Cerebellar nuclear complex (tissue), 1 donor: ENCODE measurements at places on chromosomes 13 and 19.

GRCh38 chr13:98782654-98783053 lies 30.2 kb upstream of the SLC15A1 start:
- no peak for DNase-seq

DNA sequence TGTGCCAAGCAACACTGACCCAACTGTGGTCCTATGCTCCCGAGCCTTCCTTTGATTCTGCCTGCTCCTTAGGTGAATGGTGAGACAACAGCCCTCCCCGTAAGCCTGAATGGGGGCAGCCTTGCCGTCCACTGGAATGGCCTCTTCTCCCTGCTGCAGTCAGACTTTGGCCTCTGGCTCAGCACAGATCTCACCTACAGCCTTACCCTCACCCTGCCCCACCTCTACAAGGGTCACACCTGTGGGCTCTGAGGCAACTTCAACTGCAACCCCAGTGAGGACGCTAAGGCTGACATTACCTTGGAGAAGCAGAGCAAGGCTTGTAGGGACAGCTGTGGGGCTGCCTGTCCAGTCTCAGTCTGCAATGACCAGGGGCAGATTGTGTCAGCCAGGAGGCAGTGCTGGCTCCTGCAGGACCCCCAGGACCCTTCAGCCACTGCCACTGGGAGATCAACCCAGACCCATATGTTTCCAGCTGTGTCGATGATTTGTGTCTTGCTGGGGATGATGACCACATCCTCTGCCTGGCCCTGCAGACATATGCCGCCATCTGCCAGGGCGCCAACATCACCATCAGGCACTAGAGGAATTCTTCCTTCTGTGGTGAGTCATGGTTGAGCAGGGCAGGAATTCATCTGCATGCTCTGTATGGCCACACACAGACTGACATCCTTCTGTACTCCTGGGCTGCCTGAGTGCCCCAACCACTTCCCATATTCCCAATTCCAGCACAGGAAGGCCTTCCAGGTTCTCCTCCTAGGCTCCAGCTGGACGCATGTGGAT lies 27.3 kb upstream of the FXYD3 start:
- DNase-seq: no peak

- no peak for DNase-seq
These were observed 463.7 kb upstream of the SLITRK5 start for GRCh38 chr13:87207280-87208003.

- no peak for DNase-seq
These were observed 11.8 kb upstream of the HMGB1 start for GRCh38 chr13:30477346-30478195.

DNA sequence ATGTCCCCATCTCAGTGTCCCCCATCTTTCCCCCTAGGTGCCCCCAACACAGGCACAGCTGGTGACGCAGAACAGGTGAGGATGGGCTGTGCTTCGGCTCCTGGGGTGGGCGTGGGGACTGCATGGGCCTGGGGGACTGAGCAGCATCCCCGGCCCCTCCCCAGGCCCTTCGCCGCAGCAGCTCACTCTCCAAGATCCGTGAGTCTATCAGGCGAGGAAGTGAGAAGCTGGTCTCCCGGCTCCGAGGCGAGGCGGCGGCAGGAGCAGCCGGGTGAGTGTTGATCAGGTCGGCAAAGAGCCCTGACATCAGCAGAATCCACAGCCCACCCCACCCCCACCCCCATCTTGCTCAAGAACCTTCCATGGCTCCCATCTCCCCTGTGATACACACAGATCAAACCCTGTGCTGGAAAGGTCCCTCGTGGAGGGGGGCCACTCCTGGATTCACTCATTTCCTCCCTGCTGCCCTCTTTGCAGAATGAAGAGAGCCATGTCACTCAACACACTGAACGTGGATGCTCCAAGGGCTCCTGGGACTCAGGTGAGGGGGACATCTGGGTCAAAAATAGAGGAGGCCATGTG lies 10.0 kb downstream of the KLC3 start:
- no peak for DNase-seq

DNA sequence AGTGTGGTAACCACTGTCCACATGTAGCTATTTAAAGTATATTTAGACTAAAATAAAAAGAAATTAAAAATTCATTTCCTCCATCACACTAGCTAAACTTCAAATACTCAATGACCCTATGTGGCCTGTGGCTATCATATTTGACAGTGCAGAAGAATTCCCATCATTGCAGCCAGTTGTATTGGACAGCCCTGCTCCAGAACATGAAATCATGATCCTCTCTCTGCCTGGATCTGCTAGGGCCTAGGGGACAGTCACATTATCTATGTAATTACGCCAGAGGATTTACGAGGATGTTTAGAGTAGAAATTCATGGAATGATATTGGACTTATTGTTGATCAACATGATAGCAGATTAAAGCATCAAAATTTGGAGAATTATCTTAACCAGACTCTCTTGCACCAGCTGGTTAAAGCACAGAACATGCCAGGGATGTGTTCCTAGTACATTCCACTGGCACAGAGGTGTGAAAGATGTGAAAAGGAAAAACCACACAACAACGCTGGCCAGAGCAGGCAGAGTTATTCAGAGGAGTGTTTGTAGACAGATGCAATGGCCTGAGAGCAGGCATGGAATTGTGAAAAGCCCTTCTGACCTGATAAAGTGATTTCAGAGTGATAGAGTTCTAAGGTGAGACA lies 108.9 kb upstream of the STARD13 start:
- DNase-seq: no peak

DNA sequence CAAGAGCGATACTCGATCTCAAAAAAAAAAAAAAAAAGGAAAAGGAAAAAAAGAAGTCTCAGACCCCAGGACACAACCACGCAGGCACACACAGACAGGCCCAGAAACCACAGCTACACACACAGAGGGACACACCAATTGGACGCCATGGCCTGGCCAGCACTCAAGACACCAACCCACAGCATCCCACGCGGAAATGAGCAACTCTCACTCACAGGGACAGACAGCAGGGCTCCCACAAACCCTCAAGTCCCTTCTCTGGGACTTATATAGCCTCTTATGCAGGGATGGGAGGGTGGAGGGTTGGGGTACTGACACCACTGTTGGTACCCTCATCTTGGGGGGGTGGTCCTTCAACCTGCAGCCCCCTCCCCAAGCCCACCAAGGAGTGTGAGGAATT lies 5.9 kb downstream of the NOTCH3 start:
- DNase-seq: no peak

- no peak for DNase-seq
These were observed 896.5 kb downstream of the UQCRFS1 start for GRCh38 chr19:28316464-28316863.
